Foreskin melanocyte (primary cell): ENCODE measurements at places on chromosomes 12 and 14.

- peak; percentile 49 for DNase-seq
Measured at GRCh38 chr12:88993651-88994050, 358.6 kb downstream of the DUSP6 start.

GRCh38 chr14:57013987-57014386, 203.7 kb upstream of the OTX2 start:
- DNase-seq, result no peak

GRCh38 chr12:67327466-67327865, 58.3 kb downstream of the CAND1 start:
- no peak for DNase-seq

- no peak for DNase-seq
Measured at GRCh38 chr14:79583738-79584408, 627.4 kb downstream of the DIO2 start.

GRCh38 chr14:69841656-69842055, 37.6 kb upstream of the SMOC1 start:
- no peak for DNase-seq

- peak; percentile 21 for DNase-seq
Measured at GRCh38 chr12:67025543-67026114, 243.5 kb upstream of the CAND1 start.

DNA sequence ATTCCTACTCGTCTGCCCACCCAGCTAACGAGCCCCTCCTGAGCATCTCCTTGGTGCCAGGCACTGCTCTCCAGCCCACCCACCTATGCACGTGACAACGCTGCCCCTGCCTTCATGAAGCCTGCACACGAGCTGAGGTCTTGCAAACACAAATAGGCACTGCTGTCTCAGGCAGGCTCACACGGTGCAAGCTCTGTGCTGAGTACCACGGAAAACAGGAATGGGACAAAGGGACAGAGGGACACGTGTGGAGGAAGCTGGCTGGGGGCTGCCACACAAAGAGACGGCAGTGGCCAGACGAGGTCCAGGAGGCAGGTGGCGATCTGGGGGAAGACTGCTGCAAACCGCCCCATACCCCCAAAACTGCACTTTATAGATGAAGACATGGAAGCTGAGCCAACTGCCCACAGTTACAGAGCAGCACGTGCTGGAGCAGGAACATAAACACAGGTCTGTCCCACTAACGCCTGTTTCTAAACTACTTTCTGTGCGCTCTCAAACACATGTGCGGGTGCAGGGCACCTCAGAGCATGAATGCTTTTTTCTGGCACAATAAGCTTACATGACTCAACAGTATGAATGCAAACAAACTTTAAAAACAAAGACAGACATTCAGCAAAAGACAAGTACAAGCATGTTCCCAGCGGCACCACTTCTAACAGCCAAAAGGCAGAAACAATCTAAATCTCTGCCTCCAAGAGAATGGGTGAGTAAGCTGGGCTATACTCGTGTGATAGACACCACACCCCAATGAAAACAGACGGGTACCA, 64.5 kb downstream of the AMN start:
- DNase-seq, result peak; percentile 87

GRCh38 chr12:31035226-31035625, 38.4 kb upstream of the DDX11 start:
- no peak for DNase-seq

- no peak for DNase-seq
Measured at GRCh38 chr12:93783832-93784231, 106.7 kb downstream of the CRADD start.

- no peak for DNase-seq
Measured at GRCh38 chr14:33554988-33555387, 395.9 kb downstream of the EGLN3 start.

- no peak for DNase-seq
Measured at GRCh38 chr12:132085291-132085635, 58.9 kb downstream of the DDX51 start.

- DNase-seq, result peak; percentile 29
Measured at GRCh38 chr12:64400041-64400440, 4.2 kb upstream of the XPOT start.

GRCh38 chr12:67772267-67773169, 124.0 kb downstream of the DYRK2 start:
- no peak for DNase-seq

DNA sequence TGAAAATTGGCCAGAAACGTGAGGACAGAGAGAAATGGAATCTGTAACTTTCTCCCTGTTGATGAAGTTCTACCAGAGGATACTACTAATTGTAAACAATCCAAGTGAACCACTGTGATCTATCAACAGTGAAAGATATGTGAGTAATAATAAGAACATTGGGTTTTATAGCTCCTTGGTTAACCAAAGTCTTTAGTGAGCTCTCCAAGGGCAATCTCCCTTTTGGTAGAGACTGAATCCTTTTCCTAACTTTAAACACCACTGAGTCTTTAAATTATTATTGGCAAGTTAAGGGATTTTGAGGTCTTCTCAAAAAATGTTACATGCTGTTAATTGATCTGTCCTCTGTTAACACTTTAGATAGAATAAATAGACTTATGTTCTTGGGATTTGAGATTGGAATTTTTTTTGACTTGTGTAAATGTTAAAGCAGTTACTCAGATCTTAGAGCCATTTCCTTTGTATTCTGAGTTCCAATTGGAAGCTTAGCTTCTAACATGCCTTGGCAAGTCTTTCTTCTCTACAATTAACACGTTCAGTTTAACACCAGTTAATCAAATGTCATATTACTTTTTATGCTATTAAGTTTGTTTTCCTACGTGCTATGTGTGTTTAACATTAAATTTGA, 338.2 kb upstream of the DDHD1 start:
- no peak for DNase-seq

- DNase-seq, result no peak
Measured at GRCh38 chr14:36055681-36056225, 120.8 kb downstream of the PTCSC3 start.

- DNase-seq, result no peak
Measured at GRCh38 chr14:56805992-56806727, 4.1 kb downstream of the OTX2 start.

DNA sequence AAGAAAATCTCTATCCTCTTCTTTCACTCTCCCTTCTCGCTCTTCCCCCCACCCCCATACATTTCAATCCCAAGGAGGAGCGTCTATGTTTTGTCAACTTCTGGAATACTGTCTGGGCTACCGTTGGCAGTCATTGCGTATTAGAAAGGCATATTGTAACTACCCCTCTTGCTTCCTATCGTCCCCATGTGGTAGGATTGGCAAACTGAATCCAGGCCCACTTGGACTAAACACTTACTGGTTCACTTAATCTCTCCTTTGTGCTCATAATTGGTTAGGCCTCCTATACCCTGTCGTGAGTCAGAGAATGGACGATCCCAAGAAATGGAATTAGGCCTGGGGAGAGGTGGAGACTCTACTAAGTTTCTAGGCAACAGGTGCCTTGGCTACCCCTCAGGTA, 68.8 kb upstream of the SLC8A3 start:
- DNase-seq, result no peak

GRCh38 chr12:67876305-67876915, 112.8 kb upstream of the IFNG-AS1 start:
- DNase-seq, result no peak

DNA sequence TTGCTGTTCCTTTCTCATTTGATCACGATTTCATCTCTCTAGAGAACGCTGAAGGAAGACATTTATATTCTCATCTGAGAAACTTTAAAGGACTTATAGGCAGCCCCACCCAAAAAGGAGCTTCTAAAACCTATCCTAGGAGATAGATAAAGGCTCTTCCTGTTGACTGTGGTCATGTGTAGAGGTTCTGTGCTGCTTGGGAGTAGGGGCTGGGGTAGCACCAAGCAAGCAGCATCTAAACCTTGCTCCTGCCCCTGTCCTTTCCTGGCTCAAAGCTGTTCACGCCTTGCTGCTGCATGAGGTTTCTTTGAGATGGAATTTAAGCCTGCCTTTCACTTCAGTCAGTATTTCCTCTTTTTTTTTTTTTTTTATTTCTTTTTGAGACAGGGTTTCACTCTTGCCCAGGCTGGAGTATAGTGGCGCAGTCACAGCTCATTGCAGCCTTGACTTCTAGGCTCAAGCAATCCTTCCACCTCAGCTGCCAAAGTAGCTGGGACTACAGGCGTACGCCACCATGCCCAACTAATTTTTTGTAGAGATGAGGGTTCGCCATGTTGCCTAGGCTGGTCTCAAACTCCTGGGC, 41.4 kb downstream of the RAB35 start:
- no peak for DNase-seq

GRCh38 chr12:78671295-78671694, 193.3 kb upstream of the SYT1 start:
- DNase-seq, result no peak

DNA sequence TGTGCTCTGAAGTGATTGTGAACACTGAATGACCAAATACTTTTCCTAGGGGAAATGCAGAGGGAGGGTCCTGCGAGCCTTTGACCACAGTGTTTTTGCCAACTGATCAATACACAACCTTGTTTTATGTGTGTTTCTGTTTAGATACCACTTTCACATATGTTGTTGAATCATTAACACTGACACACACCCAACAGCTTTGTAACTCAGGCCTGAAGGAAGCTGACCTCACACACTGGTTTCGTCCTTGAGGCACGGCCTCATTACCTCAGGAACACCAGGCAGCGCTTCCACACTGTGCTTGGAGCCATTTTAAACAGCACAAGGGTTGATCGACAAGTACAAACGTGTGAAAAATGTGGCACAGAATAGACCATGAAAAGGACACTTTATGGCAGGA, 60.0 kb downstream of the PPFIBP1 start:
- no peak for DNase-seq
